ENCODE measurements at places on chromosomes 1 and 21. TPM values are rescaled to one million over a fixed set of nuclear protein-coding genes. Genes with fewer than 3 reads are reported as not detected.

- DNase-seq, result no peak
Observed at GRCh38 chr1:10852486-10852885, 56.0 kb upstream of the CASZ1 start.

DNA sequence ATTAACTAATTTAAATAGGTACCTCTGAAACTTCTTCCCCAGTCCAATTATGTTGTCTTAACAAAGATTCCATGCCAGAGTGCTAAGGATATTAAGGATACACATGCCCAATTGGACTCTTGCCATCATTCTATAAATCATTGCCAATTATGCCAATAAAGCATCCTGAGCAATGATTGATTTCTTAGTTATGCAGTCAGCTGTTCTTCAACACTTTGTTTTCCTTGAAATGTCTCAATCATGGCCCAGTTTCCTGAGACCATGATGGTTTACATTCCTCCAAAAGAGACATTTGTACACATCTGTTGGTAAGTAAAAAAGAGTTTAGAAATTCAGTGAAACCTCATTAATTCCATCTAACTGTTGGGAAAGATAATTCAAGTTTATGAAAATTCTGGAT, 180.4 kb upstream of the PKN2 start:
- no peak for DNase-seq

- peak; percentile 32 for DNase-seq
Observed at GRCh38 chr1:12052008-12052573, 11.0 kb upstream of the TNFRSF8 start.

DNA sequence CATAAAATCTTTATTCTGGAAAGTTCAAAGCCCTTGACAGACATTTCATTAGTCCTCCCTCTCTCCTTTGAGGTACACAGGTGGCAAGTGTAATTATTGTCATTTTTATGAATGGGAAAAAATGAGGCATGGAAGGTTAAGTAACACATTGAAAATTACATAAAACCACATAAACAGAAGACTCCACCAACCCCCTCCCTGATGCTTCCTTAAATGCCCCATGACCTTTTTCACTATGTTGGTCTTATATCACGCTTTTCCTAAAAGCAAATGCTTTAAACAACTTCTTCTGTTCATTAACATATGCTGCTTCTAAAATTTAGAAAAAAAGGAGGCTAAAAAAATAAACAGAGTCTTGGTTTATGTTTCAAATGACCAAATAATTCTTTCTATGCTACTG, 648.4 kb downstream of the PTPRC start:
- DNase-seq, result peak; percentile 45

DNA sequence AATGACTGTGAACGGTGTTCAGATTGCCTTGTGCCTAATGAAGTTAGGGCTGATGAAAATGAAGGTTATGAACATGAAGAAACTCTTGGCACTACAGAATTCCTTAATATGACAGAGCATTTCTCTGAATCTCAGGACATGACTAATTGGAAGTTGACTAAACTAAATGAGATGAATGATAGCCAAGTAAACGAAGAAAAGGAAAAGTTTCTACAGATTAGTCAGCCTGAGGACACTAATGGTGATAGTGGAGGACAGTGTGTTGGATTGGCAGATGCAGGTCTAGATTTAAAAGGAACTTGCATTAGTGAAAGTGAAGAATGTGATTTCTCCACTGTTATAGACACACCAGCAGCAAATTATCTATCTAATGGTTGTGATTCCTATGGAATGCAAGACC, 96.6 kb downstream of the ZFYVE9 start:
- DNase-seq, result no peak

Gene PLK3
- polyA plus RNA-seq, result 5.9 TPM

Gene PDPN
- 22.7 TPM for polyA plus RNA-seq

Gene CCDC185
- 0.11 TPM for polyA plus RNA-seq

DNA sequence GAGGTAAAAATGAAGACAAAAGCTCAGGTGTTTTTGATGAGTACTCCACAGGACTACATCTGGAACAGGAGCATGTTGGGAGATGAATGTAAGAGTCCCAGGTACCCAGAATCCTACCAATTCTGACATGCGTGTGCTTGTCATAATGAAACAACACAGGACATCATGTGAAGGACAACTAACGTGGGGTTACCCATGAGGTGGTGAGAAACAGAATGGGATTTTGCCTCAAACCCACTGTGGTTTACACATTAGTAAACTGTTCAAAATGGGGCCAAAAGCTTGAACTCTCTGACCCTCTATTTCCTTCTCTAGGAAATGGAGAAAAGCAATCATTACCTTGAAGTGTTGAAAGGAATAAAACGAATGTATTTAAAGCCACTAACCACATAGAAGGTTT, 266.2 kb downstream of the RGS7 start:
- DNase-seq, result no peak

- DNase-seq, result no peak
Observed at GRCh38 chr1:5876094-5876650, 116.1 kb downstream of the NPHP4 start.

- DNase-seq, result no peak
Observed at GRCh38 chr1:109630898-109631512, 11.4 kb downstream of the AMPD2 start.

DNA sequence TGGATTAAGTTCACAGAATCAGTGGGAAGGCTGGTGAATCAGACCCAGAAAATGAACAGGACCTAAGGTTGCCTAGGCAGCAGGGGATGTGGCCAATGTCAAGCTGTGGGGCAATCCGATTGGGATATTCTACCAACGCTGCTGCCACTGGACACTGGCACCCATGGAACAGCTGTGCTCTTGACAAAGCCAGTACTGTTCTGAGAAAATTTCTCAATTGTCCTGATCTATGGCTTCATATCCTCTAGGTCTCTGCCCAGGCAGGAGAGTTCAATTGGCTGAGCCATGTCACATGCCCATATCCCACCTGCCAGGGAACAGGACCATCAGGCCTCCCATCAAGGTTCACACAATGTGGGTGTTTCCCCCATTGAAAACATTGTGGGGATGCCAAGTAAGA, 6.2 kb downstream of the TACSTD2 start:
- DNase-seq, result no peak

DNA sequence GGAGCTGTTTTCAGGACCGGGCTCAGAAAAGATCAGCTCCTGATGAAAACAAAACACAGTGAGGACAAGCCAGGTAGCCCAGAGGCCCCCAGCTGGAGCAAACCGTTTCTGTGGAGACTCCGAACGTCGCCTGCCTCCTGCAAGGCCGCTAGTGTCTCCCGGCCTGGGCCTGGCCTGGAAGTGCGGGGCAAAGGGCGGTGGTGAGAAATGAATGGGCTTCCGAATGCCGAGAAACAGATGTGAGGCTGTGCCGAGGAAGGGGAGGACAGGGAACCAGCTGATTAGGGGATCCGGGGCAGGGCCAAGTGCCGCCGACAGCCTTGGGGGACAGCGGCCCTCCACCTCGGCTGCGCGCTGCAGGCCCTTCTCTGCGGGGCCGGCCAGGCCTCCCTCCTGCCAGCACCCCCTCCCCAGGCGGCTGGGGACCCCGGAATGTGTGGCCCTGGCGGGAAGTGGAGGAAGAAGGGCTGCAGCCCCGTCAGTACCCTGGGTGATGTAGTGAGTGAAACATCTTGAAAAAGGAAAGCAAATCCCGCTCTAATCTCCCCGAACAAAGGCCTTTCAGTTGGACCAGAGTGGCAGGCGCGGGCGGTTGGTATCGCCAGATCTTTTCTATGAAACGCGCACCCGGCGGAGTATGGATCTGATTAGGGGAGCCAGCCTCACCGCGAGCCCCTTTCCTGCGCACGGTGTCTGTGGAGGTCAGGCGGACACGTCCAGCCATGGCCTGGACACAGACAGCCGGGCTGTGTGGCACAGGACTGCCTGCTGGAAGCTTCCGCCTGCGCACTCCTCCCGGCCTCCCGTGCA, 52.6 kb downstream of the PRDM16 start:
- no peak for DNase-seq

GRCh38 chr1:112271270-112271669, 124.7 kb upstream of the CTTNBP2NL start:
- DNase-seq, result no peak

DNA sequence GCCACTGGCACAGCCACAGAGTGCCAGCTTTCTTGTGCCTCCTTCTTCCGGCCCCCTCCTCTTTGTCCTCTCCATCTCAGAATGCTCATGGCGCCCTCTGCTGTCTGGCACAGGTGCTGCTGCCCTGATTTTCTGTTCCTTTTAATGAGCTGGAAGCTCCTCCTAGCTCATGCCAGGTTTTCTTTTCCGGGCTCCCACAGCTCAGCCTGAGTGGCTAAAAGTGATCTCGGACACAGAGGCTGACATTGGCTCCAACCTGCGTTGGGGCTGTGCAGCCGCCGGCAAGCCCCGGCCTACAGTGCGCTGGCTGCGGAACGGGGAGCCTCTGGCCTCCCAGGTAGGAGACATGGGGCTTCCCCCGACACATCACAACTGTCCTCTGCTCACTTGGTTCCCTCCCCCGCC, 18.7 kb downstream of the CNTN2 start:
- peak; percentile 72 for DNase-seq

GRCh38 chr21:43210454-43211071, 41.8 kb downstream of the CRYAA start:
- DNase-seq, result no peak

Gene ARV1
- polyA plus RNA-seq, result 25.1 TPM

Gene SLC50A1
- polyA plus RNA-seq, result 64.8 TPM

GRCh38 chr1:15382601-15383518, 26.8 kb upstream of the EFHD2 start:
- DNase-seq, result no peak

- DNase-seq, result no peak
Observed at GRCh38 chr1:81351864-81352263, 448.9 kb upstream of the ADGRL2 start.

GRCh38 chr1:13918862-13919261, 218.9 kb downstream of the PRDM2 start:
- DNase-seq, result no peak

Gene JAM2
- polyA plus RNA-seq, result 11.5 TPM

GRCh38 chr21:34670962-34671348, 2.2 kb downstream of the CLIC6 start:
- DNase-seq, result no peak

GRCh38 chr1:148373192-148373925, 109.7 kb downstream of the PPIAL4G start:
- no peak for DNase-seq

DNA sequence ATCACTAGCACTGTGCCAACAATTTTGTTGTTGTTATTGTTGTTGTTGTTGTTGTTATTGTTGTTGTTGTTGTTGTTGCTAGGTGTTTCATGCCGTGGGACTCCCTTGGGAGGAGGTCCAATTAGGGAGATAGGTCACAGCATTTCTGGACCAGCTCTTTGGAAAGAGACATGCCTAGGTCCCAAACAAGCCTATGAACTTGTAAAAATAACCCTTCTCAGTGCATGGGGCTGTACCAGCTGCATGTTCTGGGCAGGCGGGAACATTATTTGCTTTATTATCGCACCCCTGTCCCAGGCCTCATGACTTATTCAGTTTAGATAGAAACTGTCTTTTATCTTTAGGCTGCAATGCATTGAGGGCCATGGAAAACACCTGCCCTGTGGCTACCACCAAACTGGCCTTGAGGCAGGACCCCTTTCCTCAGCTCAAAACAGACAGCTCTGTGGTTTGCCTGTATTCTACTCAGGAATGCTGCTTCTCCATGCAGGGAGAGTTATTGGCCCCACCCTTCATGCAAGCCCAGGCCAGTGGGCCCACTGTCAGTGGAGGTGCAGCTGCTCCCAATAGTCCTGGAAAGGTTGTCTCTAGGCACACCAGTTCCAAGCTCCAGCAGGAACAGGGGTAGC, 386.5 kb upstream of the BRINP3 start:
- no peak for DNase-seq

DNA sequence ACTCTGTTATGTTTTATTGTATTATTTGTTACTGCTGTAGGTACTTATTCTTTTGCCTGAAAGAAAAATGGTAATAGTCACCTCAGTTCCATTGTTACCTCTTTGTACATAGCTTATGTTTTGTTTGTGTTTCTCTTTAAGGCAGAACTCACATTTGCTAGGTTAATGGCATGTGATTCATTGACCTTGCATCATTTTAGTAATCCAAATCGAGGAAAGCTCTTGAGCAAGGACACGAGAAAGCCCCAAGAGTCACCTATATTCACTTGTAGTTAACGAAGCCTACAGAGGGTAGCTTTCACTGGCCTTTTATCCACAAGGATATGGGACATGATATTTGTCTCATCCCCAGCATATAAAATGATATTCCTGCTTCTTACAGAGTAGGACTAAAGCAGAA, 1765.2 kb downstream of the NCAM2 start:
- no peak for DNase-seq

DNA sequence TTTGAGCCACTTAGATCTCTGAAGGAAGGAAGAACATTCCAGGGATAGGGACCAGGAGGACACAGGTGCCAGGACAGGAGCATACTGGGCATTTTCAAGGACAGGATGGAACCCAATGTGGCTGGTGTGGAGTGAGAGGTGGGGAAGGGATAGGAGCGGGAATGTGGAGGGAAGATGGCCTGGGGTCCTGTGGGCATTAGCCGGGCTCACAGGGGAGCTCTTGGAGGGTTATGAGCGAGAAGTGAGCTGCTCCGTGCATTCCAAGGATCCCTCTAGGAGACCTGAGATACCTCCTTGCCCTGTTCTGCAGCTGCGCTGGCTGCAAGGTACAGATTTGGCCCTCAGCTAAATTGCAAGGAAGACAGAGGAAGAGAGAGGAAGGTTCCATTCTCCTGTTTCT, 87.5 kb downstream of the IER5 start:
- DNase-seq, result no peak

Gene KRTAP19-2
- polyA plus RNA-seq, result not detected

Gene RTCA
- polyA plus RNA-seq, result 34.6 TPM

- peak; percentile 1 for DNase-seq
Observed at GRCh38 chr1:168879896-168880734, 151.1 kb upstream of the DPT start.

Gene MCOLN3
- polyA plus RNA-seq, result 11.3 TPM

Gene MTOR
- 42.4 TPM for polyA plus RNA-seq

DNA sequence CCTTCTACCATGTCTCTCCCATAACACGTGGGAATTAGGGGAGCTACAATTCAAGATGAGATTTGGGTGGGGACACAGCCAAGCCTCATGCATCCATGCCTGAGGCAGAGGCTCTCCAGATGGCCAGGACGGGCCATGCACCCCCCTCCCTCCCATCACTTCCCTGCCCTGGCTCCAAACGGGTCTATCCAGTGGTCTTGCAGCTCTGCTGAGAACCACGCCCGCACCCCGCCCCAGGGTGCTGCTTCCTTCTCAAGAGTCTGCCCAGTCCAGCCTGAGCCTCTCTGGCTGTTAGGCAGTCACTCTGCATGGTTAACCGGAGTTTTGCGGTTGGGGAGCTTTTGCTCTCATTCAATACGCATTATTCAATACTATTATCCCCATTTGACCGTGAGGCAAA, 131.5 kb upstream of the TMEM51 start:
- no peak for DNase-seq

- DNase-seq, result no peak
Observed at GRCh38 chr1:56145581-56145980, 433.8 kb downstream of the PLPP3 start.

Gene PGD
- polyA plus RNA-seq, result 180 TPM

DNA sequence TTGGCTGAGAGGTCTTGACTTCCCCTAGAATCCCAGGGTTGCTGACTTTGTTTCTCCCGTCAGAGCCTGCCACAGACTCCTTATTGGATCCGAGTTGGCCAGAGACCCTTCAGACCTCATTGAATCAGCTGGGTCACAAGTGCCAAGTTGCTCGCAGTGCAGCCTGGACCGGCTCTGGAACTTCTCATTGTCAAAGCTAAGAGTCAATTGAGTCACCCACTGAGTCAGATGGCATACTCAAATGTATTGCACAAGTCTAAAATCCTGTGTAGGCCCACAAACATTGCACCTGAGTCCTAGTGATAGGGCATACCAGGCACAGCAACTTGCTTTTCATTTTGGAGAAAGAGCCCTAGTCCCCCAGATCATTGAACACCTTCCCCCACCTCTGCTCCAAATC, 20.4 kb upstream of the SCAF4 start:
- DNase-seq, result no peak
